ENCODE measurements at places on chromosomes 5 and 9.

DNA sequence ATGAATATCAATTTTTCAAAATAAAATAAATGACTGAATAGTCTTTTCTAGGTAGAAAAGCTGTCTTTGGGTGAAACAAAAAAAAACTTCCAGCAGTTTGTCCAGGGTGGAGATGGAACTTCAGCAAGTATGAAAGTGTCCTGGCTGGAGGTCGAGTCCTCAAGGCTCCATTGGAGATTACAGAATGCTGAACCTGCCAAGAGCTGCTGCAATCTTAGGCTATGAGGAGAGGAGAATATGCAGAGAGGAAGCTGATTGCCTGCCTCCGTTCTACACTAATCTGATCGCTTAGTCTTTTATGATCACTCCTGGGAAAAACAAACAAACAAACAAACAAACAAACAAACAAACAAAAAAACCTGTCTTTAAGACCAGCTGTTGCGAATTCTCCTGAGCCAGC lies 50.6 kb downstream of the NREP start:
- no peak for DNase-seq

GRCh38 chr9:25602400-25603044 lies 75.7 kb downstream of the TUSC1 start:
- no peak for DNase-seq

- no peak for DNase-seq
Measured at GRCh38 chr5:102450313-102450990, 48.3 kb downstream of the SLCO6A1 start.

GRCh38 chr5:172452398-172453205 lies 1.7 kb downstream of the SH3PXD2B start:
- DNase-seq: no peak

DNA sequence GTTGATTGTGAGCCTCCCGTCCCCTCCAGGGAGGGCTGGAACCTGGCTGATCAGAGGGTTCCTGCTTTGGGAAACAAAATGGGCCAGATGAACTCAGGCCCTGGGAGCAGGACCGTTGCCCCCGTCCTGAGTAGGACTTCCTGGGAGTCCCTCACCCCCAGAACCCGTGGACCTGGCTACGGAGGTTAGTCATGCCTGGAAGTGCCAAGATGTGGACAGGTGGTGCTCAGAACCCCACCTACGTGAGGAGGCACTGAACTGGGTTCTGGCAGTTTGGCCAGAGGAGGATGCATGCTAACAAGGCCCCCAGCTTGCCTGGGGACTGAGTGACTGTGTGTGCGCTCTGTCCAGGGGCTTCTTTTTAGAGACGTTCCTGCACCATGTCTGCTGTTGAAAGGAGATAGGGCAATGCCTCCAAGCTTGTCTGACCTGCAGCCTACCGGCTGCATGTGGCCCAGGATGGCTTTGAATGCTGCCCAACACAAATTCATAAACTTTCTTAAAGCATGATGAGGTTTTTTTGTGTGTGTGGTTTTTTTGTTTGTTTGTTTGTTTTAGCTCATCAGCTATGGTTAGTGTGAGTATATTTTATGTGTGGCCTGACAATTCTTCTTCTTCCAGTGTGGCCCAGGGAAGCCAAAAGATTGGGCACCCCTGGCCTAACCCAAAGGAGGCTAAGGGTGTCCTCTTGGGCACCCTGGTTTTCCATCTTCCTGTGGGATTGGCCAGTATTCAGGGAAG lies 1.8 kb upstream of the DAB2IP start:
- no peak for DNase-seq

GRCh38 chr5:93658044-93658443 lies 75.0 kb downstream of the NR2F1 start:
- DNase-seq: no peak

- no peak for DNase-seq
Measured at GRCh38 chr9:116074658-116075057, 78.9 kb upstream of the PAPPA start.

GRCh38 chr5:143066556-143067281 lies 296.5 kb downstream of the ARHGAP26 start:
- peak; percentile 11 for DNase-seq

GRCh38 chr9:17433526-17433925 lies 145.3 kb upstream of the SH3GL2 start:
- DNase-seq: no peak

DNA sequence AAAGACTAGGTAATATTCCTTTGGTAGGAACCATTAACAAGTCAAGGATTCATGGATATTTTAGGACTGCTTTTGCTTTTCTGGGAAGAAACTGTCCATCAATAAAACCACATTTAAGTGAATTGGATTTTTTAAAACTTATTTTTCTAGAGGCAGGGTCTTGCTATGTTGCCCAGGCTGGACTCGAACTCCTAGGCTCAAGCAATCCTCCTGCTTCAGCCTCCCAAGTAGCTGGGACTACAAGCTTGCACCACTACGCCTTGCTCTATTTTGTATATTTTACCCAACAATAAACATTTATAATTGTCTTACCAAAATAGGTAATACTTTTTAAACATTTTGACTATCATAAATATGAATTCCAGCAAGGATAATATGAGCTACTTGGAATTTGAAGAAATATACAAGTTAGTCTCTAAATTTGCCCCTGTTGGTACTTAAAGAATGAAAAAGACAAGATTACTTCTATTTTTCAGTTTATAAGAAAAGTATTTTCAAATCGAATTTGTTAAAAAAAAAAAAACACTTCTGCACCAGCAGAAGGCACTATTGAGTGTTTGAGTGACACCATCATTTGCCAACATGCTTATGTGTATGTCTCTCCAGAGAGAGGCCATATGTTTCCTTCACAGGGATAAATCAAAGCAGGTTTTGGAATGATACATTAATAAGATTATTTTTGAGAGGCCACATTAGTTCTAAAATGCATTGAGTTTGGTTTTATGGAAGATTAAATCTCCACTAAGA lies 60.0 kb upstream of the CARTPT start:
- DNase-seq: no peak

- DNase-seq: no peak
Measured at GRCh38 chr9:90775657-90776056, 26.0 kb upstream of the SYK start.

GRCh38 chr5:98905857-98906688 lies 22.7 kb downstream of the CHD1 start:
- no peak for DNase-seq

DNA sequence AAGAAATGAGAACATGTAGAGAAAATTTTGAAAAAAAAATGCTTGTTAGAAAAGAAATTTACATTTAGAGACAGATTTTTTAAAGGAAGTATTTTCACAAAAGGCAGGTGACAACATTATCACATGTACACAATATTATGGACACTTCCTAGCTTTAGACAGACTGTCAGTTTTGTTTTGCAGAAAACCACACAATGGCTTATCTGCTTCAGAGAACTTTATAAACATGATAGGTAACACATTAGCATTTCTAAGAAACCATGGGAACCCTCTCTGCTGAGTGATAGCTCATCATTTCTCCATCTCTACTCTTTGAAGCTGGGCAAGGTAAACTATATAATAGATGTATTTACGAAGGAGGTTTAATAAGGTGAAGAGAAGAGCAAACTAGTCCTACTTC lies 25.6 kb downstream of the POU5F2 start:
- DNase-seq: no peak

- DNase-seq: no peak
Measured at GRCh38 chr5:10502578-10502977, 60.9 kb downstream of the ROPN1L start.

GRCh38 chr5:159101685-159102084 lies 2.0 kb upstream of the EBF1 start:
- no peak for DNase-seq

DNA sequence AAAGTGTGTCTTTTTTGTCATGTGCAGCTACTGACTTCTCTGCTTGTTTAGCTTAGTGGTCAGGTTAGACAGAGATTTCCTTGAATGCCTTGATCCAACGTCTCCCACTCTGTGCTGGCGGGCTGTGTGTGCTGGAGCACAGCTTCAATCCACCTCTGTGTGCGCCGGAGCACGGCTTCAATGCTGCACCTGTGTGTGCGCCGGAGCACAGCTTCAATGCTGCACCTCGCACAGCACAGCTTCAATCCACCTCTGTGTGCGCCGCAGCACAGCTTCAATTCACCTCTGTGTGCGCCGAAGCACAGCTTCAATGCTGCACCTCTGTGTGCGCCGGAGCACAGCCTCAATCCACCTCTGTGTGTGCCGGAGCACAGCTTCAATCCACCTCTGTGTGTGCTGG lies 69.0 kb upstream of the PHYKPL start:
- DNase-seq: no peak

DNA sequence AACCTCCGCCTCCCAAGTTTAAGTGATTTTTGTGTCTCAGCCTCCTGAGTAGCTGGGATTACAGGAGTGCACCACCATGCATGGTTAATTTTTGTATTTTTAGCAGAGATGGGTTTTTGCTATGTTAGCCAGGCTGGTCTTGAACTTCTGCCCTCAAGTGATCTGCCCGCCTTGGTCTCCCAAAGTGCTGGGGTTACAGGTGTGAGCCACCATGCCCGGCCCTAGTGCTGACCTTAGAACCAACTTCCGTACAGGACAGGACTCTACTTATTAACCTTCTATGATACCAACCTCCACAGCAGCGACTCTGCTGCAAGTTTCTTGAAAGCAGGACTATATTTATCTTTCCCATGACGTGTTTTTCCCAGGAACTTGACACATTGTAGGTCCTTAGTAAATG lies 176.9 kb downstream of the RGS3 start:
- no peak for DNase-seq

- DNase-seq: no peak
Measured at GRCh38 chr5:94367900-94368299, 250.5 kb downstream of the KIAA0825 start.

GRCh38 chr9:121821326-121821725 lies 169.9 kb downstream of the DAB2IP start:
- no peak for DNase-seq

- no peak for DNase-seq
Measured at GRCh38 chr5:123176224-123176937, 87.3 kb downstream of the PRDM6 start.

DNA sequence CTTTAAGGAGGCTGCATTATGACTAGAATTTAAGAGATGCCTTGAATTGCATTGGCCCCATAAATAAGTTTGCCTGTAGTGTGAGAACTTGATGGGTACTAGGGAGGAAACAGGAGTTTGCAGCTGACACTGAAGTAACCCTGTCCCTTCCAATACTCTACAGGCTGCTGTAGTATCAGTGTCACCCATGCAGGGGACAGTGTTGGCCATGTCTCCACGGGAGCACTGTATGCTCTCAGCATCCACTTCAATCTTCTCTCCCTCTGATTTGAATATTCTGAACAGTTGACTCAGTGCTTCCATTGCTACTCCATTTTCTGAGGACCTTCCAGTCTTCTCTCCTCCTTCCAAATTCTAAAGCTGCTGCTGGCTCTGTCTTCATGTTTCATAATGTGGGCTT lies 11.4 kb upstream of the IFNA14 start:
- no peak for DNase-seq

DNA sequence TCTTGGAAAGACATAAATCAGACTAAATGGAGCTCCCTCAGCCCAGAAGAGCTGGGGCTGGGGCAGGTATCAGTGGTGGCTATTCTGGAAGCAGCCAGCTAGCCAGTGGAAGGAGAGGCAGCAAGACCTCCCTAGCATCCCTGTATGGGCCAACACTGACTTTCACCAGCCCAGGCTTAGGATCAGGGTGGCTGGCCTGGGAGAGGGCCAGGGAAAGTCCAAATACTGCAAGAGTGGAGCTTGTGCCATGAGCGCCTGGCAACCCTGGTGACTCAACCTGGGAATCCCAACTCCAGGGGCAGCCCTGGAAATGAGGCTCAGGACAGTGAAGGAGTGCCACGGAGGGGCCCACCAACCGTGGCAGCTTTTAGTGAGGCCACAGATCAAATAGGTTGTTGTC lies 7.6 kb upstream of the IRF1 start:
- DNase-seq: no peak

GRCh38 chr9:123131258-123131657 lies 97.8 kb downstream of the GPR21 start:
- DNase-seq: no peak

DNA sequence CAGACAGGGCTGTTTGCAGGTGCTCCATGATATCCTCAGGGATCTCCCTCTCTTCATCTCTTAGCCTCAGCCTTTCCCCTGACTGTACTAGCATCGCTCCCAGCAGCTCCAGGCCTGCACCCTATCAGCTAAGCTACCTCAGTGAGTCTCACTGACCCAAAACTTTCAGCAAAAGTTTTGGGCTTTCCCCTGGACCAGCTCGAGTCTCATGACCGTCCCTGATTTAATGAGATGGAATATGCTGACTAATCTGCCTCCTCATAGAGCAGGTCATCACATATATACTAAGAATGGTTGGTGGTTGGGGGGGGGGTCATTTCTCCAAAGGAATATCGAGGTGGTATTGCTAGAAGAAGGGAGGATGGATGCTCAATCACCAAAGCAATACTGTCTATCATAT lies 151.5 kb downstream of the NR3C1 start:
- DNase-seq: no peak

GRCh38 chr5:2029206-2029605 lies 146.5 kb upstream of the IRX4 start:
- no peak for DNase-seq

DNA sequence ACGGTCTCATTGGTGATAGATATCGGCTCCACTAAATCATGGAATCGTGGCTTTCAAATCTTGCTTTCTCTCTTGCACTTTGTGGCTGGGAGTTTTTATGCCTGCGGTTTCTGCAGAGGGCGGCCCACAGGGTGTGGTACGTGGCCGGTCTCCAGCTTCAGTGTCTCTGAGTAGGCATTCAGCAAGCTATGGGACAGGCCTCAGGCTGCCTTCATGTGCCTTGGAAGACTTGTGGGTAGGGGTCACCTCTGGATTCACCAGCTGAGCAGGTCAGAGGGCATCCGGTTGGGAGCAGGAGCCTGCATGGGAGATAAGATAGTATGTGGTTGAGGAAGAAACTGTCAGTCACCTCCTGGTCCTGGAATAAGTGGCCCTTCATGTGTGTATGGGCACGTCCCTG lies 47.7 kb downstream of the AMBP start:
- no peak for DNase-seq

- DNase-seq: peak; percentile 13
Measured at GRCh38 chr9:129726322-129727160, 26.3 kb downstream of the PTGES start.

DNA sequence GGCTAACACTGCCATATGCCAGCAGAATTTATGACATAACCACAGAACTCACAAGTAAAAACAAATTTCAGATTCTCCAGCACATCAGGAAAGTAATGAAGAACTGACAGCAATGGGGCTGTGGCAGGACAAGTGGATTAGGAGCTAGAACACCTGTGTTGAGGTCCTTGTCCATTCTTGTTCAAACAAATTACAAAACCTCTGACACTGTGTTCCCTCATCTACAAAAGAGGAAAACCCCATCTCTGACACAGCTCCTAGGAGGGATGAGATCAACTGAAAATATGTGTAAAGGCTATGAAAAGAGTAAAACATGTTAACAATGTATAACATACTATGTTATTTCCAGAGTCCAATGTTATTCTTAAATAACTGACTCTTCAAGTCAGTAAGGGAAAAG lies 23.5 kb downstream of the ELP1 start:
- DNase-seq: no peak
